ENCODE measurements at places on chromosomes 3 and 15.

DNA sequence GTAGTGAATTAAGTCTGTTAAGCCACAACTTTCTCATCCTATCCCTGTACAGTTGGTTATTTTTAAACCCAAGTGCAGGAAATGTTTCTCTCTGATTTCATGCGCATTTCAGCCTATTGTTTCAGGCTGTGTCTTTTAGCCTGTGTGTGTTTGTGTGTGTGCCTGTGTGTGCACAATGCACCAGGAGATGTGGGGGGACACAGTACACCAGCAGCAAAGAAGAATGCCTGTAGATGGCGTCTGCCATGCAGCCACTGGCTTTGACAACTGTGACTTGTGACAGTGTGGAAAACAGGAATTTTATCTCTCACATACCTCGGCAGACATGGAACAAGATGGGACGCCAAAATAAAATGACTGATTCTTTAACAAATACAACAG, 43.6 kb upstream of the PLXNA1 start:
- no peak for DNase-seq

- DNase-seq, result peak; percentile 61
Measured at GRCh38 chr3:177468816-177469215, 271.5 kb upstream of the TBL1XR1 start.

DNA sequence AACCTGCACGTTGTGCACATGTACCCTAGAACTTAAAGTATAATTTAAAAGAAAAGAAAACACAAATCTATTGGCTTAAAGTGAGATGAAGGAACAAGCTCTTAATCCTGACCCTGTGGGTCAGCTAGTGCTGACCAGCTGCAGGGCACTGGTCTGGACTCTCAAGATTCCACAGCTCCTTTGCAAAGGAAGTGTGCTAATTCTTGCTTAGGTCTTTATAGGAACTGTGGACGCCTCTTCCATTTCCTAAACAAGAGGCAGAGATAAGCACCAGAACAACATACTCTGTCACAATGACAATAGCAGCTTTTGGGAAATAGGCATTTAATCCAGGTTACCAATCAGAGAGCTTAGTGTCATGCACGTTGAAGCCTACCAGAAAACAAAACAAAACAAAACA, 166.1 kb downstream of the ISL2 start:
- no peak for DNase-seq

DNA sequence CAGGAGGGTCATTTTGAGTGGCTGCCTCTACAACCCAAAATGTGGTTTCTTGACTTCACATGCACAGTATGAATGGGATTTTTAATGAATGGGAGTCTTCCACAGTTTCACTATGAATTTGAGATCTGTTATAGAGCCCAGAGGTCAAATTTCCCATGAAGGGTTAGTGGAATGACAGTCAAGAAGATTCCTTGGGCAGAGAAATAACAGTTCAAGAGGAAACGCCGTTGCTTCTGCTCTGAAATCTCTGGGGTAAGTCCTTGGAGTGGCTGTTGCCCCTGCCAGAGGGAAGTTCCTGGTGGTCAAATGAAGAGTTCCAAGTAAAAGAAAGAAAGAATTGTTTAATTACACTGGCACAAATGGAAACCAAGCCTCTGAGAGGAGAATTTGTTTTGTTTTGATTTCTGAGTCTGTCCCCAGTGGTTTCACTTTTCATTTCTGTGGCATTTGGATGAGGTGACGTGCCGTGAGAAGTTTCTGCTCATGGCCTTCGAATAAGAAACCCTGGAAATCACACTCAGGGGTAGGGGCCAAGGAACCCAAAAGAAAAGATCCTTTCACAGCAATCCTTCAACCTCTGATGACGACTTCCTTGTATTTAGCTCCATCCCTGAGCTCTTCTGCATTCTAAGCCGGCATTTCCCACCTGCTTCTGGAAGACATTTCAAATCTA, 77.5 kb upstream of the IL12A start:
- no peak for DNase-seq

DNA sequence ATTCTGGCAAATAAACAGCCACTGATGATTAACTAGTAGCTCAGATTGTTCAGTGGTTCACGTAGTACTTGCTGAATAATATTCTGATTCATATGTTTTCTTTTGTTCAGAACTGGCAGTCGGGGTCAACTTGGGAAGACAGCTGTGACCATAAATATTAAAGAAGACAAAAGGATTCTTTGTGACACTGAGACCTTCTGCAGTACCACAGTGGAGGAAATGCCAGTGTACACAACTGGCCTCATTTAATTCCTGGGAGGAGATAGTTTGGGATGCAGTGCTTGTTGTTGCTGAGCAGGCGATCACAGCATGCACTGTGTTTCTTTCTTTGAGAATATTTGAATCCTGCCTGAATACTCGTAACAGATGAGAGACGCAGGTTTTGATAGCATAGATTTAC, 26.7 kb upstream of the MCF2L2 start:
- DNase-seq, result peak; percentile 7

DNA sequence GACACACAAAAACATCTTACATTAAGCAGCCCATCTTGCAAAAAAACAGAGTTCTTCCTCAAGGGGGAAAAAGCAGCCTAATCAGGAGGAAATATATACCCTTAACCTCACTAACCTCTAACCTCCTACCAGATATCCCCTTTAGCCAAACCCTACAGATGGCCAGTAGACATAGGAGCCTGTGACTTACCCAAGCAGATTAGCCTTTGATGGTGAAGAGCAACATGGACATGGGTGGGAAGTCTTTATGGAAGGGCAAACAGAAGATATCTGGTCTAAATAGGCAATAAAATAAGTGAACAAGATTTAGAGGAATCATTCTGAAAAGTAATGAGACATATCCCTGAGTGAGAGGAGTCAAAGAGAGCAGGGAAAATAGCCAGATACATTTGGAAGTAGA, 119.4 kb upstream of the ARPP21 start:
- no peak for DNase-seq

DNA sequence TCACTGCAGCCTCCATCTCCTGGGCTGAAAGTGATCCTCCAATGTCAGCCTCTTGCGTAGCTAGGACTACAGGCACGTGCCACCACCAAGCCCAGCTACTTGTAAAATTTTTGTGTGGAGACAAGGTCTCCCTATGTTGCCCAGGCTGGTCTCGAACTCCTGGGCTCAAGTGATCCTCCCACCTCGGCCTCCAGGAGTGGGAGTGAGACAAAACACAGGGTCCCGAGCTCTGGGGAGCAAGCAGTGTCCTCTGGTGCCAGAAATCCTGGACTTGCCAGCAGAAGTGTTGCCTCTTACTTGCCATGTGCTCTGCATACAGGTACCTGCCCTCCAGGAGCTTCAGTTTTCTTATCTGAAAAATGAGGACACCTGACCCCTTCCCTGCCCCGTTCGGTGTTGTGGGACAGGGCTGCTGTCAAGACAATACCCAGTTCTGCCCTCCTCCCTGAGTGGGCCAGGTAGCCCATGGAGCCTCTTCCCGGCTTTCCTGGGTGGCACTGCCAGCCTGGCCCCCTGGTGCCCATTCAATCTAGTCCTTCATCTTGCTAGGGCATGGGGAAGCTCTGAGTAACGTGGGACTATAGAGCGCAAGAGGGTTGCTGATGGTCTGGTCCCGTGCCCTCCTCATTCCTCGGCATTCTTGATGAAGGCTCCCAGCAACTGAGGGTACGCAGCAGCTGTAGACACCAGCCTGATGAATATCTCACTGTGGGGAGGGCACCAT, 164.6 kb downstream of the GOLGA6L4 start:
- DNase-seq, result no peak

- DNase-seq, result peak; percentile 85
Measured at GRCh38 chr15:99704444-99704838, 28.8 kb downstream of the LYSMD4 start.

- DNase-seq, result no peak
Measured at GRCh38 chr3:58266577-58266976, 29.0 kb downstream of the ABHD6 start.

DNA sequence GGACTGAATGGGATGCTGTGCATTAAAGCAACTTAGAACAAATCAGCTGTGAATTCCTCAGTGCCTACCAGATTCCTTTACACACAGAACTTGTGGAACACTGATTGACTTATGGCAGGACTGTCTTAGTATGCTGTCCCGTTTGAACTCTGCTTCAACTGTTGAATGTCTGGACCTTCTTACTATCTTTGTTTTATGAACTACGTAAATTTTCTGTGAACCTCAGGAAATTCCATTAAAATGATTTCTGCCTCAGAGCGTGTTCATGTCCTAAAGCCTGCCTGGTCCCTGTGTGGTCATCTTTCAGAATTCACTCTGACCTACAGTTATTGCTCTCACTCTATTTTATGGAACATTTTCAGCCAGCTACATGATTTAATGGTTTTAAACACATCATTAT, 29.4 kb upstream of the FBN1 start:
- DNase-seq, result peak; percentile 85

DNA sequence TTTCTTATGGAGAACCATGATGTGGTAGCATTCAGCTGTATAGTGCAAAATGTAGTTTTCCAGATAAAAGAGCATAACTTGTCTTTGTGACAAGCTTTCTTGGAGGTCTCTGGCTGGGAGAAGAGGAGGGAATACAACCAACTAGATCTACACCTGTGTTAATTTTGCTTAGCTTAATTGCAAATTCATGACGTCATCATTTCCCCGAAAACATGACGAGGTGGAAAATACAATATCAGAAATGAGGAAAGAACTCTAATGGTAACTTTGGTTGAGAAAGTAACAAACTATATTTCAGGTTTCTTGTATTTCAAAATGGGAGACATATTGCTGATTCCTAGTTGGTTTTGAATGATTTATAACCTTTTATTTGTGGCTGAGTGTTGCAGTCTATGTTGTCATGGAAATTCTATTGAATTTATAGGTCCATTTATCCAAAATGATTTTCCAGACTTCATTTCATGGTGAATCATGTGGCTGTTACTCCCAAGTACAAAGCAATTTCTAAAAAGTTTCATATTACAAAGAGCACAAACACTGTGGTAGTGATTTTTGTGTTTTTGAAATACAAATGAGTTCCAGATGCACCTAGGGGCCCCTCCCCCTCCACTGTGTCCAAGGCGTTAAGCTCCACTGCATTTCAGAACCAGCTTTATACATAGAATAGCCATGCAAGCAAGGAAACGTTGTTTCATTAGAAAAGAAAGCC, 307.2 kb downstream of the FEZF2 start:
- peak; percentile 91 for DNase-seq

DNA sequence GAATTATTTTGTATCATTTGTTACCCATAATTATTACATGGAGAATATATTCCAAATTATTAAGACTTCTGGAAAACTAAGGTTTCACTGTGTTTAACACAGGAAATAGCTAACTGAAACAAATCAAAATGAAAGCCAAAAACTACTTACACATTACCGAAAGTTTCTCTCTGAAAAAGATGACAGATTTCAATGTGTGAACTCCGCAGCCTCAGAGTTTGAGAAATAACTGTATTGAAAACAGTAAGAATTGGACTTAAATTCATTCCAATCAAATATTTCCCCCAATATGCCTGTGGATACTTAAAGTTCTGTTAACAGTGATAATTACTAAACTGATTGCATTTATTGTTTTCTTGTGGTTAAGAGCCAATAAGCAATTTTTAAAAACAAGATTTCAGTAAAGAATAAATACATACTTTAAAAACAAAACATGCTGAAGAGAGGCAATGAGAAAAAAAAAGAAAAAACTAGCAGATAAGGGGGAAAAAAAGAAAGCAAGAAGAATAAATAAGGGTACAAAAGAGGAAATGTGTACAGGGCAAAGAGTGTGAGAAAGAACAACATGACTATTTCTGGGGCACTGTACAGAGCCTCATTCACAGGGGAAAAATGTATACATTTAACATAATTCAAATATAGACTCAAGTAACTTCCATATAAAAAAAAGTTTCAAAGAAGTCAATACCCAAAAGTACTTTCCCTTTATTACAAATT, 30.7 kb downstream of the DENND4A start:
- no peak for DNase-seq

GRCh38 chr3:116852803-116853202, 143.2 kb downstream of the TUSC7 start:
- DNase-seq, result no peak

DNA sequence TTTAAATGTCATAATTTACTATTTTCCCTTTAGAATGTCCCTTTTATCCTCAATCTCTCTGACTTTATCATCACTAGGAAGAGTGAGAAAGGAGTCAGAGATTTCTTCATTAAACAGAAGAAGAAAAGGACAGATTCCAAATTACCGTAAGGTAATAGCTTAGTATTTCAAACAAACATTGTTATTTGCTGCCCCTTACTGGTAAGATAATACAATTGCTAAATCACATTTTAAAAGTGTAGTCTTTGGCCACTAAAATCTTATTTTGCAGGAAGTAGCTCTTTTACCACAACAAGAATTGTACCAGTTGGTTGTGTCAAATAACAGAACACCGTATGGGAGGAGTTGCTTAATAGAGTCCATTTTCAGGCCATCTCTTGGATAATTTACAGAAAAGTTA, 53.7 kb downstream of the CGGBP1 start:
- peak; percentile 25 for DNase-seq

GRCh38 chr15:88321271-88321670, 64.7 kb upstream of the NTRK3 start:
- no peak for DNase-seq

GRCh38 chr3:196757876-196758739, 18.5 kb downstream of the PAK2 start:
- DNase-seq, result no peak

GRCh38 chr3:100465892-100466777, 26.3 kb upstream of the TMEM45A start:
- no peak for DNase-seq

- peak; percentile 45 for DNase-seq
Measured at GRCh38 chr3:72177075-72178050, 392.4 kb upstream of the PROK2 start.

DNA sequence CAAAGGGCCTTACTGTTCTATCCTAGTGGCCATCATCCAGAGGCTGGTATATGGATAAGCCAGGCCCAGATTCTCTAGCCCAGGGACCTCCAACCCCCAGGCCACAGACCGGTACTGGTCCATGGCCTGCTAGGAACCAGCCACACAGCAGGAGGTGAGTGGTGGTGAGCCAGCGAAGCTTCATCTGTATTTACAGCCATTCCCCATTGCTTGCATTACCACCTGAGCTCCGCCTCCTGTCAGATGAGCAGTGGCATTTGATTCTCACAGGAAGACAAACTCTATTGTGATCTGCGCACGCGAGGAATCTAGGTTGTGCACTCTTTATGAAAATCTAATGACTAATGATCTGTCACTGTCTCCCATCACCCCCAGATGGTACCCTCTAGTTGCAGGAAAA, 30.1 kb upstream of the TPM1 start:
- no peak for DNase-seq

GRCh38 chr15:101069654-101069973, 150.5 kb downstream of the LRRK1 start:
- DNase-seq, result no peak

- no peak for DNase-seq
Measured at GRCh38 chr3:129555153-129555550, 12.2 kb downstream of the H1-8 start.

DNA sequence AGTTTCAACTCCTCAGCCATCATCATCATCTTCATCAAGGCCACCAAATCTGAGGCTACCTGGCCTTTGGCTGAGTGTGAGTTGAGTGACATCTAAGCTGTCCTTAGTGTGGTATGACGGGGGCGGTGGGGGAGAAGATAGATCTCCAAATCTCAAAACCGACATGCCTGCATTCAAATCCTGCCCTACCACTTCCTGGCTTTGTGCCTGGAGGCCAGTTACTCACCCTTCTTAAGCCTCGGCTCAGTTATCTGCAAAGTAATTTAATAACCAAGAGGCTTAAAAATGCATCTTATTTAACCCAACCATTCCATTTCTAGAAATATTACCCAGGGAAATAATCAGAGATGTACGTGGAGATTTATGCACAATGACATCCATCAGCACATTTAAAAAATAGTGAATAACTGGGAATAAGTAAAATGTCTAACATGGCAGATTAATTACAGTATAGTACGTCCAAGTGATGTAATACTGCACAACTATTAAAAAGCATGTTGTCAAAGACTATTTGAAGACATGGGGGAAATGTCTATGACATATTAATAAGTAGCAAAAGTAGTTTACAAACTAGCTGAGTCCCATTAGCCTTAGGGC, 167.4 kb downstream of the NTRK3 start:
- peak; percentile 62 for DNase-seq
